ENCODE measurements at places on chromosomes 7 and 10.
A peak's percentile ranks its signal among the peaks of the same experiment; 100 is the strongest.

DNA sequence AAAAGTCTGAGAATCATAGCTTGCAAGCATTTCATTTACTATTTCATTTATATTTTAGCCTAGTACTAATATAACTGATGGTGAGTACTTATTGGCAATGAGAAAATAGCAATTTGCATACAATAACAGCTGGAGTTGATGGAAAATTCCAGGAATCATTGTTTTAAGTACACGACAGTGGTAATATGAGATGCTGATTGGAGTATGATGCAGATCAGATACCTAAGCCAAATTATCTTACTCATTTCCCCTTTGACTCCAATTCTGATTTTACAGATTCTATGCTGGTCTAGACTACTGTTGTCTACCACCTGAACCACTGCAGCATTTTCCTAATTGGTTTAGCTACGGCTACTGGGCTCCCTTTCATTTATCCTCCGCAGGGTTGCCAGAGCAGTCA lies 36.7 kb downstream of the GNG11 start:
- DNase-seq = no peak

DNA sequence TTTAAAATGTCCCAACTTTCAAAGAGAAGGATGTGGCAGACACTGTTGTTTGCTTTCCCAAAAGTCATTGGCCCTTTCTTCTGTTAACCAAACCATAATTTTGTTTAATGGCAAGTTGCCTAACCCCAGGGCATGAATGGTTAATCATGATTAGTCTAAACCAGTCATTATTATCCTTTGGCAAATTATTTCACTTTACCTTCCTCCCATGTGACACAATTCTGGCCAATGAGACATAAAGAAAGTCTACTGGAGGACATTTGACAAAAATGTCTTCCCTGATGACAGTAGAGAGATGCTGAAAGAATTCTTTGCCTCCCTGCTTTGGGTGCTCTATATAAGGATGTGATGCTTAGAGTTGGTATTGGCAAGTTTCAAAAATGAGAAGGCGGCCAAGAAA lies 101.9 kb downstream of the PODXL start:
- no peak for DNase-seq

GRCh38 chr7:98698976-98699375 lies 81.9 kb downstream of the NPTX2 start:
- DNase-seq = no peak

GRCh38 chr10:26821699-26822570 lies 38.8 kb downstream of the ABI1 start:
- no peak for DNase-seq

- peak; percentile 52 for DNase-seq
These were observed 38.6 kb downstream of the RSBN1L start for GRCh38 chr7:77734659-77735421.

DNA sequence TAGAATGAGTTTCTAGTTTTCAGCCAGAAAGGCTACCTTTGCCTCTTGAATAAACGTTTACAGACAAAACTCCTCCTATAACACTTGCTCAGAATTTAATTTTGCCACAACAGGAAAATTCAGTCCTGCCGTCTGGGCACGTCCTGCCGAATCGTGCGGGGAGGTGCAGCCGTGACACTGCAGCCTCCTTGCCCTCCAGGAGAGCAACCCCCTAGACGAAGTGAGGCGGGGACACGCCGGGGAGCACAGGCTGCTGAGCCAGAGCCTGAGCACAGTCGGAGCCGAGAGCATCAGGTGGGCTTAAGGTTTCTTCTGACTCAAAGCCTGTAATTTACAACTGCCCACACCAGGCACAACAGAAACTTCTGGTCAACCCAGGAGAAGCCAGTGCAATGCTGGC lies 102.3 kb downstream of the DYNC2I1 start:
- no peak for DNase-seq

GRCh38 chr10:12006671-12007070 lies 35.9 kb downstream of the UPF2 start:
- DNase-seq = no peak

DNA sequence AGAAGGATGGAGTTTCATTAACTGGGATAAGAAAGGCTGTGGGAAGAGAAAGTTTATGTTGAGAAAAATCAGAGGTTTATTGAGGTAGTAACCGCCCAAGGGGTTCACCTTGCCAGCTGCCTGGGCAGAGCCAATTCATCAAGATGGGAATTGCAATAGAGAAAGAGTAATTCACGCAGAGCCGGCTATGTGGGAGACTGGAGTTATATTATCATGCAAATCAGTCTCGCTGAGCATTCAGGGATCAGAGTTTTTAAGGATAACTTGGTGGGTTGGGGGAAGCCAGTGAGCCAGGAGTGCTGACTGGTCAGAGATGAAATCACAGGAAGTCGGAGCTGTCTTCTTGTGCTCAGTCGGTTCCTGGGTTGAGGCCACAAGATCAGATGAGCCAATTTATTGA lies 70.6 kb downstream of the MALRD1 start:
- DNase-seq = no peak
